Pons (tissue), 1 donor: ENCODE measurements at places on chromosomes 12 and 14.

GRCh38 chr12:83985084-83985483, 927.5 kb downstream of the SLC6A15 start:
- DNase-seq = no peak

DNA sequence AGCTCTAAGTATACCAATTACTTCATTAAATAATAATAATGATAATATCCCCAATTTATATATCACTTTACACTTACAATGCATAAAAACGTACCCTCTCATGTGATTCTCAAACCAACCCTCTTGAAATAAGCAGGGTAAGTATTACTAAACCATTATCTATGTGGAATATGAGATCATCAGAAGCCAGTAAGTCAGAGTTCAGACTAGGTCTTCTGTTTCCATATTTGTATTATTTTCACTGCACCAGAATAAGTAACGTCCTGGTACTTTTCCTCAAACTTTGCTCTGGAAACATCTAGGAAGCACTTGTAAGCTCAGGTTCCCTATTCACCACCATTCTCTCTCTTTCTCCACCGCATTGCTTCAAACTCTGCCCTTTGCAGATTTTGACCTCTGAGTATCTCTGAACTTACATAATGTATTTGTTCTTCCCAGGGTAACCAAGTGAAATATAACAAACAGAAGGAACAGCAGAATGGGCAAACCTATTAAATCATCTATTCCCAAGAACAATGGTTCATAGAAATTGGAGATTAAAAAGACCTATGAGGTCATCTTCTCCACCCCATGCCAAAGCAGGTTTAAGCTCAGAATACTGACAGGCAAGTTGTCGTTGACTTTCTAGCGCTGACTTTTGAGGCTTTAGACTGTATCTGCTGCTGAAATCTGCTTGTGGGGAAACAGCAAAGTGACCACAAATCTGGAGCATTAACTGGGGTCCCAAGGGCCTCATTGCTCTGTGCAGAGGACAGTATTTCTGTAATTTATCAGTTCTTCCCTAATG, 161.3 kb upstream of the FAR2 start:
- DNase-seq = no peak

DNA sequence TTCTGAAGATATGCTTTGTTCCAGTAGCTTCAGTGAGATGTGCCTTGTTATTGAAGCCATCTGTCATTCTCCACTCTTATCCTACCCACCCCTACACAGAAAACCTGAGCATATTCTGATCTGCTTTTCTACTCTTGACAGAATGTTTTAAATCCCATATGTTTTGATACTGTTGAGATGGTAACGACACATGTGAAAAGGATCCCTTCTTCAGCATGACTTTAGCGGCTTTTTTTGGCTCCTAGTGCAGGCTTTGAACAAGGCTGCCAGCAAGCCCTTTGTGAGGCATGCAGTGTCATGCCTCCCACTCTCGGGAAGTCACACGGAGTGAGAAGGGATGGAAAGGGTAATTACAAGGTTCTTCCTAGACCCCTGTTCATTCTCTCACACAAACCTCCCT, 228.8 kb upstream of the RGS6 start:
- DNase-seq = peak; percentile 35

- no peak for DNase-seq
These were observed 89.8 kb downstream of the ZFP36L1 start for GRCh38 chr14:68703093-68703492.

- DNase-seq = no peak
These were observed 45.0 kb upstream of the ASPG start for GRCh38 chr14:104040539-104040938.

DNA sequence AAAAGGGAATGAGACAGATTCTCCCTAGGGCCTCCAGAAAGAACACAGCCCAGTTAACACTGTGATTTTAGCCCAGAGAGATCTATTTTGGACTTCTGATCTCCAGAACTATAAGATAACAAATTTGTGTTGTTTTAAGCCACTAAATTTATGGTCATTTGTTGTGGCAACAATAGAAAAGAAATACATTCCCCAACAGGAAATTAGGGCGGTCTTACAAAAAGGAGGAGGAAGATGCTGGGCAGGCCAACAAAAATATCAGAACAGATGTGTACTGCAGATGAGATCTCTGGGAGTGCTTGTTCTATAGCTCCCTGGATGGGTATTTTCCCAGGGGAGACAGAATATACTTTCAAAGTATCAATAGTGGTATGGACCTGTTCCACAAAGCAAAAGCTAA, 32.0 kb upstream of the SOCS2 start:
- no peak for DNase-seq

GRCh38 chr12:99232324-99232723, 415.2 kb upstream of the GARIN6 start:
- no peak for DNase-seq

- no peak for DNase-seq
These were observed 8.4 kb downstream of the PRKAG1 start for GRCh38 chr12:49010092-49010668.

DNA sequence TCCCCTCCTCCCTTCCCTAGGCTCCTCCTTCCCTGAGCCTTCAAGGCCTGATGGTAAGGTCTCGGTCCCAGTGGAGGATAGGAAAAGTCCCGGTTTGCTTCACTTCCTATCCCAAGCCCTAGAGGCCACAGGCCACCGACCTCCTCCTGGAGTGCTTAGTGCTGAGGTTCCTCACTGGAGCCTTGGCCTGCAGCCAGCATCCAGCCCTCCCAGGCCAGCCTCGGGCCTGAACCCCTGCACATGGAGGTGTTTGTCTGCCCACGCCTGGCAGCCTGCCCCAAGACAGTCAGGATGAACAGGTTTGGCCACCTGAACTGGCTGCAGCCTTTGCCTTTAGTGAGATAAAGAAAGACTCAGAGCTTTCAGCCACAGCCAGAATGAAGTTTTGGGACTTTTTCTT, 15.8 kb upstream of the KRT7 start:
- no peak for DNase-seq

GRCh38 chr12:63093711-63094110, 57.3 kb downstream of the AVPR1A start:
- DNase-seq = no peak

- no peak for DNase-seq
These were observed 89.4 kb upstream of the GARIN6 start for GRCh38 chr12:99558109-99558508.

GRCh38 chr14:71331403-71331802, 424.1 kb downstream of the PCNX1 start:
- DNase-seq = no peak

DNA sequence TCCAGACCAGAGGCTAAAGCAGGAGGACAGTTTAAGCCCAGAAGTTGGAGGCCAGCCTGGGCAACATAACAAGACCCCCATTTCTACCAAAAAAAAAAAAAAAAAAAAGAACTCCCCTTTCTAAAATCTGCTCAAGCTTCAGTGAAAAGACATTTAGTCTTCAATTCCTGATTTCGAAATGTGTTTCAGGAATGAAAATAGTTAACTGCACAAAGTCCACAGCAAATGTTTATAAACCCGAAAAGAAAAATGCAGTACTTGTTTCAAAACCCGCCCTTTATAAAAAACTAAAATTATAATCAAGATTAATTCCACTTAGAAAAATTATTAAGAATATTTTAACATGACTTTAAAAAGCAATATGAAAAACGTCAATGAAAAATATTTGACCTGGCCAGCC, 12.1 kb downstream of the ATXN2 start:
- no peak for DNase-seq

DNA sequence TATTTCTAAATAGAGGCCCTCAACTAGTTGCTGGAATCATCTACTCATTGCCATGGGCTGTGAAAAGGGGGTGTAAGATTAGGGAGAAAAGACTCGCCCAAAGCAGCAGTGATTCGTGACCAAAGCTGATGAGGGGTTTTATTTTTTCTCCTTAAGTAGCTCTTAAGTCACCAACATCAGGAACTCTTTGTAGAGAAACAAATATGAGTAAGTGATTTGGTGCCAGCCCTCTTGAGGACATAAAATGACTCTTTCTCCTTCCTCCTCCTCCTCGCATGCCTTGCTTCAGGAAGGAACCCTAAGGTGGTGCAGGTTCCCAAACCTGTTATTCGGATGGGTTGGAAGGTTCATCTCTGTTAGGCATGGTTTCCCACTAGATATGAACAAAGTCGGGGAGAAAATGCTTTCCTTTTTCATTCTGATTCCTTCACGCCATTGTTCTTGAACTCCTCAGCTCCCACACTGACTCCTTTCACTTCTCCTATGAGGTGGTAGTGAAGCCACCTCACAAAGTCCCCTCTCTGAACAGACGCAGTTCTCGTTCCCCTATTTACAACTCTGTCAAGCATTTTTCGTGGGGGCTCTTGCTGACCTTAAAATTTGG, 113.4 kb downstream of the ETV6 start:
- DNase-seq = peak; percentile 52

DNA sequence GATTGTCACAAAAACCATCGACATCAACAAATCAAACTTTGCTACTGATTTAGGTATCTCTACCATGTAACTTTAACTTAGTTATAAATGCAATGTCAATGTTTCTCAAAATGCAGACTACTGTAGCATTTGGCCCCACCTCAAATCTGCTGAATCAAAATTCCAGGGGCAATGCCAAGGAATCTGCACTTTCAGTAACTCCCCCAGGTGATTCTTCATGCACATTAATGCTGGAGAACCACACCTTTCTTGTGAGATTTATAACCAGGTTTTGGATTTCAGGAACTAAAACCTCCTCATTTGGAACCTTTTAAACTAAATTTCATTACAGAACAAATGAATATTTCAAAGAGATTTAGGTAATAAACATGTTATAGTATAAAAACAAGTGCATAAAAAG, 4.9 kb downstream of the ATP2B1 start:
- DNase-seq = no peak

DNA sequence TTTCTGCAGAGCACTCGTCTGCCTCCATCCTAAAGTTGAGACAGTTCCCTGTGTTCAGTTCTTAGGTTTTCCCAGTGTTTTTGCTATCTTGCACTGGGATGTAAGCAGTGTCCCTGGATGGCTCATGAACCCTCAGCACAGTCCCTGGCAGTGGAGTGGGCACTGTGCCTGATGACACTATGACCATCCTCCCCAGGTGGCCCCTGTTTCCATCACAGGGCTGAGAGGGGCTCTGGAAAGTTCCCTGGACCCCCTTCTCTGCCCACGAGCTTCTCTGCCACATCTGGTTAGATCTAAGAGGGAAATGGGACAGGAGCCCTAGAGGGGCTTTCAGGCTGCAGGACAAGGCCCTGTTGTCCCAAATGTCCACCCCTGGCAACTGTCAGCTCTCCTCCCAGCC, 249.8 kb upstream of the SFSWAP start:
- DNase-seq = no peak

DNA sequence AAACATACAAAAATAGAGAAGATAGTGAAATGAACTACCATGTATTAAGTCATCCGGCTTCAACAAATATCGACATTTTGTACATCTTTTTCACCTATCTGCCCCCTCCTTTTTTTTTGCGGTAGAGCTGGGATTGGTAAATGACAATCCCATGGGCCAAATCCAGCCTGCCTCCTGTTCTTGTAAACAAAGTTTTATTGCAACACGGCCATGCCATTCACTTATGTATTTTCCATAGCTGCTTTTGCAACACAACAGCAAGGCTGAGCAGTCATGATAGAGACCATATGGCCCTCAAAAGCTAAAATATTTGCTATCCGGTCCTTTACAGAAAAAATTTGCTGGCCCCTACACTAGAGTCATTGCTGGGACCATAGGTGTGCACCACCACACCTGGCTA, 58.1 kb upstream of the PLEKHG3 start:
- DNase-seq = no peak

DNA sequence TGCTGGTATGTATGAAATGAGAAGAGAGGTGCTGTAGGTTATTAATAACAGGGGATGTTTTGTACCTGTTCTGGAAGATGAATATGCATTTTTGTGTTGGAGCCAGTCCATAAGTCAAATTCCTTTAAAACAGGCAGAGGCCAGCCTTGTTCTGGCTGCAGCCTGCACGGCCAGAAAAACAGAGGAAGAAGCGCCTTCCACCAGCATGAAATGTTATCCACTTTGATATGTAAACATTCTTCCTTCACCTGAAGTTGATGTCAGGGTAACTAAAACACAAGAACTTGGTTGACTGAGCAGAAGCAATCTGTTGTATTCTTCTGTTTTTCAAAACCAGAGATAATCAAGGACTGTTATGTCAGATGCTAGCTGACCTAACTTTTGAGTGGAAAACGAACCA, 237.9 kb upstream of the PLEKHG7 start:
- no peak for DNase-seq

- peak; percentile 86 for DNase-seq
These were observed 3.8 kb upstream of the NUMB start for GRCh38 chr14:73462048-73462715.

- DNase-seq = no peak
These were observed 35.1 kb upstream of the OTOGL start for GRCh38 chr12:80064269-80064668.

DNA sequence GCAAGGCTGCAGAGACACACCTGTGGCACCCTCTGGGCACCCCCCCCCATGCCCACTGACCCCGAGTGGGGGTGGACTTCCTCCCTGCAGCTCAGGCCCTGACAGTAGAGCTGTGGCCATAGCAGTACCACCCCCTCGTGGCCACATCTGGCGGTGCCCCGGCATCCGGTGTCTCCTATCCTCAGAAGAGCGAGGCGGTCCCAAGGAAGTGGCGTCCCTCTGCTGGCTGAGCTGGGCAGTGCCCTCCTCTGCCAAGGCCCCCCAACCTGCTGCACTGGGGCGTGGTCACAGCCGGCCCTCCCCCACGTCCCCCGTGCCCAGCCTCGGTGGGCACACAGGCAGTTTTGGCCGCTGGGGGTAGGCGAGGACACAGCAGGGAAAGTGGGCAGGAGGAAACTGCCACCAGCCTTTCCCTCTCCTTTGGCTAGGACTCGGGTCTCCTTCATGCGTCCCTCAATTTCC, 6.0 kb upstream of the SLC6A12 start:
- DNase-seq = peak; percentile 45

DNA sequence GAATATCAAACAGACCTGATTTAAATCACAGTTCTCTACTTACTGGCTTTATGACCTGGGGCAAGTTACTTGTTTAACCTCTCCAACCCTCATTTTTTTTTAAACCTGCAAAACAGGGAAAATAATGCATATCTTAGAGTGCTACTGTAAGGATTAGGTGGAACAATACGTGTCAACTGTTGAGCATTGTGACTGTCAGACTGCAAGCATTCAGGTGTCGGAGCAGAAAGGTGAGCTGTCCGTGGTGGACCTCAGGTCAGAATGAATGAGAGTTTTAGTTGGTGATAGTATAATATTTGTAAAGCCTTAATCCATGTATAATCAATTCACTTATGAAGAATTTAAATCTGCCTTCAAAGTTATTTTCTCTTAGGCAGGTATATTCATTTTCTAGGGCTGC, 404.2 kb downstream of the ETNK1 start:
- DNase-seq = no peak

GRCh38 chr12:85580562-85581168, 255.5 kb downstream of the RASSF9 start:
- no peak for DNase-seq
